ENCODE measurements at places on chromosomes 16 and 17. TPM values are rescaled to one million over a fixed set of nuclear protein-coding genes. Genes with fewer than 3 reads are reported as not detected.

GRCh38 chr16:47359478-47359877 is 101.4 kb downstream of the ITFG1 start:
- no peak overlapping the region for H3K27ac ChIP-seq
- no peak overlapping the region for H3K4me3 ChIP-seq
- H3K27me3 ChIP-seq, result no peaks in the 10 kb centered on the region
- peaks cover 3% of the 10 kb centered on the region for H3K36me3 ChIP-seq
- no peaks in the 10 kb centered on the region for H3K4me1 ChIP-seq

DNA sequence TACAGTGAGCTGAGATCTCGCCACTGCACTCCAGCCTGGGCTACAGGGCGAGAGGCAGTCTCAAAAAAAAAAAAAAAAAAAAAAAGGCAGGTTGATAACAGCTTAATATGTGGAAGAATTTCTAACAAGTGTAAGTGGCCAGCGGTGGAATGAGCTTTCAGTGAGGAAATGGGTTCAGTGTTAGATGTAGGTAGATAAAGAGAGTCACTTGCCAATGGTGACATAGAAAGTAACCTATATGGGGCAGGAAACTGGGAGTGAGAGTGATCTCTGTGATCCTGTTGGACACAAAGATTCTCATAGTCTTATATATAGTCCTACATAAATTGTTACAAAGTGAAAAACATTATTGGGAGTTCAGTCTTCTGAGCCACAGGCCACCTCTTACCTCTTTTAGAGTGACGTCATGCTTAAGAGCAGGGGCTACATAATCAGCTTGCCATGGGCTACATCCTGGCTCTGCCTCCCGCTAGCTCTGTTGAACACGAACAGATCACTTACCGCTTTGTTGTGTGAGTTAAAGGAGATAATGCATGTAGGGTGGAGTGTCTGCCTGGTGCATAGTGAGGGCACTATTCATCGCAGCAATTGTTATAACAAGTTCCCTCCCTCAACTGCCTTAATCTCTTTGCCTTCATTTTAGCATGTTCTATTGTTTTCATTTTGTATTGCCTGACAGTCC is 110.2 kb upstream of the ELAC2 start:
- H3K4me3 ChIP-seq, result no peak overlapping the region
- no peak overlapping the region for H3K27ac ChIP-seq
- no peak for DNase-seq
- H3K27me3 ChIP-seq, result no peaks in the 10 kb centered on the region
- H3K36me3 ChIP-seq, result no peaks in the 10 kb centered on the region

The KRTAP9-2 gene
- total RNA-seq, result not detected

The SEPTIN12 gene
- total RNA-seq, result not detected

GRCh38 chr17:9427465-9428315 is 147.9 kb downstream of the STX8 start:
- no peak overlapping the region for H3K27ac ChIP-seq
- no peaks in the 10 kb centered on the region for H3K36me3 ChIP-seq
- no peaks in the 10 kb centered on the region for H3K4me1 ChIP-seq
- H3K4me3 ChIP-seq, result no peak overlapping the region

The CLDN6 gene
- not detected for total RNA-seq

DNA sequence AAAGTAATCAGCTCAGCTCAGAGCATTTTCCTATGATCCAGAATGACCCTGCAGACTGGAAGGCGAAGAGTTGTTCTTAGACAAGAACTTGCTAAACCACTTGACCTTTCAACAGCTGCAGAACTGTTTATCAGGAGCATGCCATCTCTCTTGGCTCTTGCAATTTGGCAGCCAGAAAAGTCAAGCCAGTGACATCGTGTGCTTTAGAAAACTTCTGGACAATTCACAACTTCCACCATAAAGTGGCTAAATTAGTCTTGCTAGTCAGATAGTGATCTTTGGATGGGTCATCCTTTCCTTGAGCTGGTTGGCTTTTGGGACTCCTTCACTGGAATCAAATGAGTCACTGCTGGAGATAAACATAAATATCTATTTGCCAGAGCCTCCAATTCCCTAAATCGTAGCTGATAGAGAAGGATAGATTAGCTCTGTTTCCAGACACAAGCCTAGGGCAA is 146.5 kb downstream of the MAP2K6 start:
- DNase-seq, result no peak
- H3K4me3 ChIP-seq, result no peak overlapping the region
- H3K4me1 ChIP-seq, result no peaks in the 10 kb centered on the region

DNA sequence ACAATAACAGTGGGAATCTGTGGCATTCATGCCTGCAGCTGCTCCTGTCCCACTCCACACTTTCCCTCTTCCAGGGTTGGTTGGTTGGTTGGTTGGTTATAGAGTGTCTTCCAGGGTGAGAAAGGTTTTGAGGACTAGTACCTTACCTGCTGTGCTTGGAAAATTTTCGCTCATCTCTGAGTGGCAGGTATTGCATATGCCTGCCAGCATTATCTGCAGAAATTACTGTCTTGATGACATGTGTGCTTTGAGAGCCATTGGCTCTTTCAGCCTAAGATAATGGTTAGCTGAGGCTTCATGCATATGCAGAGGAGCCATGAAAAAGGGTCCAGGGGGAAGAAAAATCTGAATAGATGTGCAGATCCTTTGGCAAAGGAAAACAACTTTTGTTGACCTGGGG is 131.8 kb downstream of the BCAS3 start:
- no peaks in the 10 kb centered on the region for H3K36me3 ChIP-seq
- H3K4me3 ChIP-seq, result no peak overlapping the region
- no peaks in the 10 kb centered on the region for H3K4me1 ChIP-seq
- H3K27ac ChIP-seq, result no peak overlapping the region
- no peaks in the 10 kb centered on the region for H3K27me3 ChIP-seq

The QPRT gene
- total RNA-seq, result 2.5 TPM

- H3K27me3 ChIP-seq, result no peaks in the 10 kb centered on the region
- no peaks in the 10 kb centered on the region for H3K4me1 ChIP-seq
- DNase-seq, result no peak
- no peak overlapping the region for H3K27ac ChIP-seq
- H3K36me3 ChIP-seq, result peaks cover 9% of the 10 kb centered on the region
- no peak overlapping the region for H3K4me3 ChIP-seq
Observed at GRCh38 chr16:78116946-78117345, 17.5 kb downstream of the WWOX start.

DNA sequence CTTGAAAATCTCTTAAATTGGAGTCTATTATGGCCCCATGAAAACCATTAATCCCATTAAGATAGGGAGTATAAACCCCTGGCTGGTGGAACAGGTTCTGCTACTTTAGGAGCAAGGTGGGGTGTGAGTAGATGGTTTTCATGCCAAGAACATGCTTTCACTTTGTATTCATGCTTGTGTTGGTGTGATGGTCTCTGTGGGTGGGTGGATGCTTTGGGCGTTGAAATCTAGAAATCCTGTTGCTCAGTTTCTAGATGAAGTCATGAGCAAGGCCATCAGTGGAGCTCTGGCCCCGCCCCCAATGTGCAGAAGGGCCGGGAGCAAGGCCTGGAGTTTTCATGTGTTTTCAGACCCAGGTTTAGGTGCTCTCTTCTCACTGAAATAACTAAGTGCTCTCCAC is 20.1 kb downstream of the PLD6 start:
- peaks cover 35% of the 10 kb centered on the region for H3K36me3 ChIP-seq
- DNase-seq, result no peak
- H3K27me3 ChIP-seq, result no peaks in the 10 kb centered on the region
- H3K27ac ChIP-seq, result peak overlapping the region; percentile 37
- H3K4me3 ChIP-seq, result no peak overlapping the region
- peaks cover 33% of the 10 kb centered on the region for H3K4me1 ChIP-seq

GRCh38 chr16:19718624-19718965 is 524 bp downstream of the IQCK start:
- H3K27ac ChIP-seq, result no peak overlapping the region
- peaks cover 13% of the 10 kb centered on the region for H3K4me1 ChIP-seq
- no peak for DNase-seq
- H3K4me3 ChIP-seq, result peak overlapping the region; percentile 64
- no peaks in the 10 kb centered on the region for H3K27me3 ChIP-seq
